Stimulated activated CD4-positive, alpha-beta T cell treated with anti-CD3 and anti-CD28 coated beads, TNF-alpha, amount 100 ng/mL, for 1 hour (primary cell): ENCODE measurements at places on chromosomes 1 and 21.

DNA sequence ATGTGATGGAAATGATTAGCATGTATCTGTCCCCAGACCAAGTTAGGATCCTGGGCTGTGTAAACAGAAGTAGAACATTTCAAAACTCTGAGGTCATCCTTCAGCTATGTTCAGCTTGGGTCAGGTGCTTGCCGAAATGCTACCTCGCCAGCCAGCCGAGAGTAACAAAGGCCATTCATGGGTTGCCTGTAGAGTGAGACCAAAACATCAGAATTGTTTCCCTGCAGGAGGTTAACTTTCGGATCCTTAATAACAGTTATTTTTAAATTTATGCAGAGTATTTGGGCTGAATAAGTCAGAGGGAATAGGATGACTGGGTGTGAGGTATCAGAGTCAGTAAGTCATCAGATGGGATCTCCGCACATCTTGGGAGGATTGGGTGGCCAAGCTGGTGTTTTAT is 35.6 kb downstream of the SMYD2 start:
- DNase-seq, result no peak

DNA sequence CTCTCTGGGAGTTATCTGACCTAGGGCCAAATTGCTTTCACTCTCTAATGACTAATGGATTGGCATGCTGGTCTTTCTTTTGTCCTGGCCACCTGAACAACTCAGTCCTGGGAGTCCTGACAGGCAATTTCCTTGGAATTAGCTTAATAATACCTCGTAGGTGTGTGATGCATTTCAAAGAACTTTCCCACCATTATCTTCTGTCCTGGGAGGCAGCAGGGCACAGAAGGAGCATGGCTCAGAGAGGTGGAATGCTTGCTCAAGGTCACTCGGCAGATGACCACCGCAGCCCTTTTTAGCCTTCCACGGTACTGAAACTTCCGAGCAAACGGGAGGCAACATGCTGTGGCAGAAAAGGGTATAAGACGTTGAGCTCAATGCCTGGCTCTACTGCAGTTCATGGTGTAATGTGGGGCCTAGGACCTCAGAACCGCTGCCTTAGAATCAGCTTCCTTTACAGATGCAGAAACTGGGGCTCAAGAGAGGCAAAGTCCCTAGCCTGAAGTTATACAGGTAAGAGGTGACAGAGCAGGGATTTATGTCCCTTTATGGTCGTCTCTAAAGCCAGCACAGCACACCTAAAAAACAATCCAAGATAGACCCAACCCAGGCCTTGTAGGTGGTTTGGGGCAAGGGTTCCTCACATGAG is 3.2 kb downstream of the ID3 start:
- no peak for DNase-seq

DNA sequence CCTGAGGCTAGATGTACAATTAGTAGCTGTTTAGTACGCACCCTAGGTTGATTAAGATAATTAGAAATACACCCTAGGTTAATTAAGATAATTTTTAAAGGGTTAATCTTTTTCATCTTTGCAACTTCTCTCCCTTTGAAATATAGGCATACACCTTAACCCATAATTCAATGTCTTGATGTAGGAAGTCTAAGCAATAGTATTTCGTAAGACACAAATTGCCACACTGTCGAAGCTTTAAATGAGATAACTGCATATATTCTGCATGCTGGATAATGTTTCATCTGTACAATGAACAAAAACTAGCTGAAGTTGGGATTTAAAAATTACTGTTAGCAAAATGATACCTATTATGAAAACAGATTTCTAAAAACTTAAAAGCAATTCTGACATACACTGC is 122.9 kb downstream of the EVI5 start:
- no peak for DNase-seq

DNA sequence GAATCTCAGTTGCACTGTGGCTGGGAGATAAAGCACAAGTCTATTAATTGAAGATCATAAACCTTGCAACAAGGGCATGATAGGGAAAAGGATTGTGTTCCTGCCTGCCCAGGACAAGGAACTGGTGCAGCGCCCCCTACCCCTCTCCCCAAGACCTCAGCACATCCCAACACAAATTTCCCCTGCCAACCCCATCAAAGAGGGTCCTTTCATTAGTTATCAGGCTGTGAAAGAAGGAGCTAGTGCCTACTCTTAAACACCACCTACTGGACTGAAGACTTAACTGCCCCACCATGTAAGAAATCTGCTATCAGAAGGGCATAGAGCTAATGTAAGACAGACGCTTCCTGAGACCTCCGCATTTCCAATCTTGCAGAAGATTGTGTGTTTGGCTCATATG is 372.6 kb downstream of the AGBL4 start:
- no peak for DNase-seq

DNA sequence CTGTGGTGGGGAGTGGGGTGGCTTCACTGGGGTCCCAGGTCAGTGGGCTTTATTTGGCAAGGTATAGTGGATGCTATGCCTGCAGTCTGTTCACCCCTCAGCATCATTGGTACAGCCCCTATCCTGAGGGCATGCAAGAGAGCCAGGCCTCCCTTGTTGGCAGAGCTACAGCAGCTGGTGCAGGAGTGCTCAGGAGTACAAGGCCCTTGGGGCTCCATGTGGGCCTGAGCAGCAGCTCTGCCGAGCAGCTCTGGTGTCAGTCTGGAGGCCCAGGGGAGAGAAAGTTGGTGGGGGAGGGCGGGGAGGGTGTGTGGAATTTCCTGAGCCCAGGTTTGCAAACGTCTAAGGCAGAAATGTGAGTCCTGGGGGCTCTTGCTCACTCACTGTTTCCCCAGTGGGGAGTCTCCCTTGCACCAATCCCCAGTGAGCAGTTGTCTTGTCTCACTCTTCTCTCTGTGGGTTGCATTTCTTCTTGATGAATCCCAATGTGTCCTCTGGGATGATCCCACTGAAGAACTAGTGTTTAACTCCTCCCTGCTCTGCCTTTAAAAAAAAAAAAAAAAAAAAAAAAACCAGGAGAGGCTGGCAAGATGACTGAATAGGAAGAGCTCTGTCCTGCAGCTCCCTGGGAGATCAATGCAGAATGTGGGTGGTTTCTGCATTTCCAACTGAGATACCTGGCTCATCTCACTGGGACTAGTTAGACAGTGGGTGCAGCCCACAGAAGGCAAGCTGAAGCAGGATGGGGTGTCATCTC is 39.5 kb upstream of the CYP4X1 start:
- DNase-seq, result no peak

- no peak for DNase-seq
Measured at GRCh38 chr21:35924714-35925301, 135.5 kb downstream of the SETD4 start.

GRCh38 chr21:40143822-40144525 is 276.7 kb downstream of the PCP4 start:
- DNase-seq, result no peak

- no peak for DNase-seq
Measured at GRCh38 chr1:33524586-33524985, 52.1 kb downstream of the ZSCAN20 start.

DNA sequence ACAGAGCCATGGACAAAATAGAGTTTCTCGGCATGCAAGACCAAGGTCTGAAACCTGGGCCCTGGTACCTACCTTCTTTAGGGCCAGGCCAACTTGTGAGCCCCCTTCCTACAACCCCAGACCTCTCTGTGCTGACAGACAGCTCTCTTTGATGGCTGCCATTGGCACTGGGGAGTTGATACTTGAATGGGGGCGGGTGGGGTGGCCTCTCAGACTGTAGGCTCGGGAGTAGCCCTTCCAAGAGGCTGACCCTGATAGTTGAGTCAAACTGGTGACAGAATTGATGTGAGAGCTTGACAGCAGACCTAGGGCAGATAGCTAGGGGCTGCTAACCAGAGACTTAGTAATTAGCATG is 44.7 kb upstream of the PSEN2 start:
- no peak for DNase-seq

DNA sequence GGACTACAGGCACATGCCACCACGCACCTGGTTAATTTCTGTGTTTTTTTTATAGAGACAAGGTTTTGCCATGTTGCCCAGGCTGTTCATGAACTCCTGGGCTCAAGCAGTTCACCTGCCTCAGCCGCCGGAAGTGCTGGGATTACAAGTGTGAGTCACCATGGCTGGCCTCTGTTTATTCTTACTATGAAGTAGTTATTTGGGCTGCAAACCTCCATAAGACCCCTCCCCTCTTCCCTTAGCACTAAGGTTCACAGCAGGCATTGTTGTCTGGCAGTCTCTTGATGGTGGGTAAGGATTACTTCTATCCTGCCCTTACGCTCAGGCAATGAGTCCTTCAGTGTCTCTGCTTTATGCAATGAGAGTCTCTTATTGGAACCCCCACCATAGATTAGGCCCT is 51.8 kb downstream of the ANGPTL1 start:
- DNase-seq, result no peak

- no peak for DNase-seq
Measured at GRCh38 chr21:34335316-34335715, 28.5 kb upstream of the KCNE2 start.

DNA sequence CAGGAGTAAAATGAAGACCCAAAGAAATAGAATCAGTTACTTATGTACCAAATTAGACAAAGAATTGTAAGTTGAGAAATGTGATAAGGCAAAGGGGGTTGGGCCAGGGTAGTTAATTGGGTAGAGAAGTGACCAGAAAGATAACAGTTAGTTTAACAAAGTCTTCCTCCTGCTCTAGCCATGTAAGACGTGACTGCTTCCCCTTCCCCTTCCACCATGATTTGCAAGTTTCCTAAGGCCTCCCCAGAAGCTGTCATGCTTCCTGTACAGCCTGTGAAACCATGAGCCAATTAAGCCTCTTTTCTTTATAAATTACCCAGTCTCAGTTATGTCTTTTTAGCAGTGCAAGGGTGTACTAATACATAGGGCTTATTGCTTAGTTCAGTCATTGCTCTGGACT is 142.0 kb upstream of the PDE4B start:
- DNase-seq, result no peak

- no peak for DNase-seq
Measured at GRCh38 chr1:62210960-62211359, 16.3 kb downstream of the L1TD1 start.

GRCh38 chr1:231803353-231803752 is 176.8 kb downstream of the DISC1 start:
- no peak for DNase-seq

- no peak for DNase-seq
Measured at GRCh38 chr1:228147768-228148167, 2.0 kb upstream of the GJC2 start.

GRCh38 chr1:10070206-10070605 is 37.4 kb downstream of the UBE4B start:
- DNase-seq, result no peak

DNA sequence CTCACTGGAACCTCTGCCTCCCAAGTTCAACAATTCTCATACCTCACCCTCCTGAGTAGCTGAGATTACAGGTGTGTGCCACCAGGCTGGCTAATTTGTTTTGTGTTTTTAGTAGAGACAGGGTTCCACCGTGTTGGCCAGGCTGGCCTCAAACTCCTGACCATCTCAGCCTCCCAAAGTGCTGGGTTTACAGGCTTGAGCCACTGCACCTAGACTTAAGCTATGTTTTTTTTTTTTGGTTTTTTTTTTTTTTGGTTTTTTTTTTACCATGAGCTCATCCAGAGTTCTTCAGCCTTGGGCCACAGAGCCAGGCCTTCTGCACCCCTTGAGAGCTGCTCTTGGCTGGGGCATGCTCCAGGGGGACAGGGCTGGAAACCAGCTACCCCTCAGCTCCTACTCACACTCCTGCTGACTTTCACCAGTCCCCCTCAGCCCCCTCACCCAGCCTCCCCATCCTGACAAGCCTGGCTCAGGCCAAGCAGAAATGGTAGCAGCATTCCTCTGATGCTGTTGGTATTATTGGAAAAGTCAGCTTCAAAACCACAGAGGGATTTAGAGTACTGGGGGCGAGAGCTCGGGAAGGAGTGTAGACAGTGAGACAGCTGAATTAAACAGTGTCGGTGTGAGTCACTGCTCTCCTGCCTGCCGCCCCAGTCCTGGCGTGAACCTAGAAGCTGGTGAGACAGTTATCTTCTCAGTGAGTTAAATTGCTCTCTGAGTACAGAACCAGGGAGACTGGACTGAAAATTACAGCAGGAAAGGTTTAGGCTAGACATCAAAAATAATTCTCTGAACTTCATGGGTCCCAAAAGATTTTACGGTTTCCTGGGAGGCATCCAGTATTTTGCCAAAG is 63.7 kb downstream of the NAV1 start:
- DNase-seq, result no peak

DNA sequence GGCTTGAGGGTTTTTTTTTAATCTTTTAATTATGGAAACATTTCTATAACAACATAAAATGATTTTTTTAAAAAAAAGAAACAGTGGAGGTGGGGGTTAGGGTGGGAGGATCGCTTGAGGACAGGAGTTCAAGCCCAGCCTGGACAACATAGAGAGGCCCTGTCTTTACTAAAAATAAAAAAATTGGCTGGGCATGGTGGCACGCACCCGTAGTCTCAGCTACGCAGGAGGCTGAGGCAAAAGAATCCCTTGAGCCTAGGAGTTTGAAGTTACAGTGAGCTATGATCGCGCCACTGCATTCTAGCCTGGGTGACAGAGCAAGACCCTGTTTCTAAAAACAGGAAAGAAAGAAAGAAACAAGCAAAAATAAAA is 32.2 kb upstream of the RNF11 start:
- no peak for DNase-seq

DNA sequence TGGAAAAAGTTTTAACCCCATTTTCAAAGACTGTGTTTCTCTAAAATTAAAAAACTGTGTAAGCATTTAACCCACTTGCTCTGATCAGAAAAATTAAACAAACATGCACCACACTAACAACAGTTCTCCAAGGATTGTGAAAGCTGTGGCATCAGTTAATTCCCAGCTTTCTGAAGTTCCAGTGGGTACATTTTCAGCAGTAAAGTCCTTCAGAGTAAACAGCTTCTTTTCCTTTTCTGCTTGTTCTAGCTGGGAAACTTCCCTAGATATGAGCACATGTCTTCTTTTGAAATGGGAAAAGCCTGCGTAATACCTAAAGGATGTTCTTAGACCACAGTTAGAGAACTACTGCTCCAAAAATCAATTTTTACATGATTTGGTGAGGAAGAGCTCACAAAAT is 11.1 kb downstream of the PRRX1 start:
- no peak for DNase-seq

- no peak for DNase-seq
Measured at GRCh38 chr21:36948686-36949085, 17.8 kb downstream of the HLCS start.

GRCh38 chr1:3423245-3423829 is 31.1 kb upstream of the ARHGEF16 start:
- DNase-seq, result no peak

DNA sequence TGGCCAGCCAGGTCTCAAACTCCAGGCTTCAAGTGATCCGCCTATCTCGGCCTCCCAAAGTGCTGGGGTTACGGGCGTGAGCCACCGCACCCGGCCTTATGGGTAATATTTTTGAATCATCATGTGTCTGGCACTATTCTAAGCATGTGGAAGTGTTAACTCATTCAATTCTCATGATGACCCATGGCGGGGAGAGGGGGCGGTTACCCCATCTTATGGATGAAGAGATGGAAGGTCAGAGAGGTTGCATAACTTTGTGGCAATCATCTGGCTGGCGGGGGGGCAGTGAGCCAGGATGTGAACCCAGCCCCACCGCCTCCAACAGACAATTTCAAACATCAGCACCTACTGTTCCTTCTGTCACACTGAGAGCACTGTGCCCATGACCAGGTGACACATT is 11.5 kb upstream of the TAS1R2 start:
- DNase-seq, result no peak

GRCh38 chr1:210908791-210909190 is 225.2 kb downstream of the KCNH1 start:
- no peak for DNase-seq
